ENCODE measurements at places on chromosomes 7 and 10. TPM values are rescaled to one million over a fixed set of nuclear protein-coding genes. Genes with fewer than 3 reads are reported as not detected.

The UPK3B gene
- 2.1 TPM for total RNA-seq

The GPR85 gene
- not detected for total RNA-seq

The ASB10 gene
- not detected for total RNA-seq

The NUTM2A gene
- 0.83 TPM for total RNA-seq

The MAGI2 gene
- total RNA-seq = 14.7 TPM

The ARID5B gene
- 0.04 TPM for total RNA-seq

All from H9 (cell line).